ENCODE measurements at places on chromosomes 1 and 21.

GRCh38 chr1:32273391-32274208, 18.3 kb upstream of the HDAC1 start:
- peak; percentile 45 for DNase-seq

- DNase-seq: no peak
Measured at GRCh38 chr1:168653567-168653966, 75.4 kb downstream of the DPT start.

DNA sequence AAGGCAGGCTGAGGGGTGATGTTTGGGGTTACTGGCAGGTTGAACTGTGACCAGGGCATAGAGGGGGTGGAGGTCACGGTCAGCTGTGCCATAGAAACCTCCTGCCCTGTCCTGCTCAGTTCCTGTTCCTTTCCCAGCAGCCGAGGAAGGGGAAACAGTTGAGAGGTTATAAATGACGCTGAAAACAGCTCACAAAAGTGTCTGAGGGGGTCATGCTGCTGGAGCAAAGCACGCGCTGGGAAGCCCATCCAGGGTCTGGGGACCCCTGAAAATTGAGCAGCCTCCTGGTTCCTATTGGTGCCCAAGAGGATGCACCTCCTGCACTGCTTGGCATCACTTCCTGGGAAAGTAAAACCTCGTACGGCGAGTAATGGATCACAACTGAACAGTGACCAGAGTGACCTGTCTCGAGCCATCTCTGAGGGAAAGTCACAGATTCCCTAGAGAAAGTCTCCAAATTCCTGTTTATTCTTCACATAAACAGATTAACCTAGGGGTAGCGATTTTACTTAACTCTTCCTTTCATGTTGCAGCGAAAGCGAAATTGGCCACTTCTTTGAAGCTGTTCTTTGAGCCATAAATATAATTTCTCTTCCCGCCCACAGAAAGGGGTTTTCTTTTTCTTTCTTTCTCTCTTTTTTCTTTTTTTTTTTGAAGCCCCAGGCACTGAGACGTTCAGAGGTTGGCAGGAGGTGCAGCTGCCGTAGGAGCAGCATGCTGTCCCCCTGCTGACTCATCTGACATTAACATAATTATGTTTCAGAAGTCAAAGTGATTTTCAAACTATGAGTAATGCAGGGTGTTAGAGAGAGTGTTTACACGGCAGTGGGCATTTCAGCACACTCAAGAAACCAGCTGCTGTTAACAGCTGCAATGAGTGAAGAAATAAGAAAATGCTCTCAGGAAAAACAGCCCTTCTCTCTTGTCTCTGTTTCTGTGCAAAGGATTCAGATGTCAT, 41.8 kb upstream of the ATF3 start:
- DNase-seq: peak; percentile 53

GRCh38 chr1:18192974-18193373, 85.4 kb downstream of the IGSF21 start:
- no peak for DNase-seq

DNA sequence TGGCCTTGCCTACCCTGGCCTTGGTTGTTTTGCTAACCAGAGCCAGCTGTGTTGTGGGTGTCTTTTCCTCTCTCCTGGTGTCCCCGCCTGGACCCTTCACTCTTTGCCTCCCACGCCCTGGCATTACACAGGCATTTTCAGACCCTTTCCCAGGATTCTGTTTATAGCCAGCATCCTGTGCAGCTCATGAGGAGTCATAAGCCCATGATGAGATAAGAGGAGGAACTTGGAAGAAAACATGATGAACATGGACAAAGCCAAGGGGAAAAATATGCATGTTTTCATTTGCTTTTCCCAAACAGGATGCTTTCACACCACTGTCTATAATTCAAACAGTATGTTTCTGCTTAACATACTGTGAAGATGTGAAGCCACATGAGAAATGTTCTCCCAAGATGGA, 18.7 kb upstream of the WARS2 start:
- DNase-seq: no peak

- DNase-seq: no peak
Measured at GRCh38 chr1:90186506-90187322, 191.8 kb downstream of the ZNF326 start.

- no peak for DNase-seq
Measured at GRCh38 chr1:184775329-184775728, 20.7 kb upstream of the EDEM3 start.

DNA sequence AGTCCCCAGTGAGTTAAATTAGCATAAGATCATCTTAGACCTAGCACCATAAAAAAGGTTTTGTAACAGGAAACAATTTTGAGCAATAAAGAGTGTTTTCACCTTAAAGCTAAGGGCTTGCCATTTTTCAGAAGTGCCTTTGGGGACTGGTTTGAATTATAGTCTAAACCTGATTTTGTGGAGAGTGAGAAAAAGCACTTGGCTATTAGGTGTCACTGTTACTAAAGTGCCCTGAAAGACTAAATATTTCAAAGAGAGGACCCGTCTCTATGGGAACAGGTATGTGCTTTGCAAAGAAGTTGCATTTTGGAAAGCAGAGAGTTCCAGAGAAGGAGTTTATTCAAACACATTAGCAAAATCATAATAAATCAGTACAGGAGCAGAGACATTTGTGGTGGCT, 9.1 kb downstream of the NTNG1 start:
- DNase-seq: no peak

Data from left colon (tissue), 2 donors.